ENCODE measurements at places on chromosomes 5 and 9. TPM values are rescaled to one million over a fixed set of nuclear protein-coding genes. Genes with fewer than 3 reads are reported as not detected.

GRCh38 chr5:98368141-98368540, 405.3 kb upstream of the RGMB start:
- no peak for DNase-seq

DNA sequence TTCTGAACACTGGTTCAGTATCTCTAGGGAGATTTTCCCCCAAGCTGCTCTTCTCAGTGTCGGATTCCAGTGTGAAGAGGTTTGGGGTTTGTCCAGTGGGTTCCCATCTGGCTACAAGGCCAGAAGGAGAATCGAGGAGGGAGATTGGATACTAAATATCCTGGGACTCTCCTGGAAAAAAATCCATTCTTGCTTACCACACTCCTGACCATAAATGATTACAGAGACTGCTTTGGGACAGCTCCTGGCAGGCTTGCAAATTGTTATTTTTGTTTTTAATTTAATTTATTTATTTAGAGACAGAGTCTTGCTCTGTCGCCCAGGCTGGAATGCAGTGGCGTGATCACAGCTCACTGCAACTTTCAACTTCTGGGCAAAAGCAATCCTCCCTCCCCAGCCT, 4.7 kb upstream of the SUSD1 start:
- no peak for DNase-seq

DNA sequence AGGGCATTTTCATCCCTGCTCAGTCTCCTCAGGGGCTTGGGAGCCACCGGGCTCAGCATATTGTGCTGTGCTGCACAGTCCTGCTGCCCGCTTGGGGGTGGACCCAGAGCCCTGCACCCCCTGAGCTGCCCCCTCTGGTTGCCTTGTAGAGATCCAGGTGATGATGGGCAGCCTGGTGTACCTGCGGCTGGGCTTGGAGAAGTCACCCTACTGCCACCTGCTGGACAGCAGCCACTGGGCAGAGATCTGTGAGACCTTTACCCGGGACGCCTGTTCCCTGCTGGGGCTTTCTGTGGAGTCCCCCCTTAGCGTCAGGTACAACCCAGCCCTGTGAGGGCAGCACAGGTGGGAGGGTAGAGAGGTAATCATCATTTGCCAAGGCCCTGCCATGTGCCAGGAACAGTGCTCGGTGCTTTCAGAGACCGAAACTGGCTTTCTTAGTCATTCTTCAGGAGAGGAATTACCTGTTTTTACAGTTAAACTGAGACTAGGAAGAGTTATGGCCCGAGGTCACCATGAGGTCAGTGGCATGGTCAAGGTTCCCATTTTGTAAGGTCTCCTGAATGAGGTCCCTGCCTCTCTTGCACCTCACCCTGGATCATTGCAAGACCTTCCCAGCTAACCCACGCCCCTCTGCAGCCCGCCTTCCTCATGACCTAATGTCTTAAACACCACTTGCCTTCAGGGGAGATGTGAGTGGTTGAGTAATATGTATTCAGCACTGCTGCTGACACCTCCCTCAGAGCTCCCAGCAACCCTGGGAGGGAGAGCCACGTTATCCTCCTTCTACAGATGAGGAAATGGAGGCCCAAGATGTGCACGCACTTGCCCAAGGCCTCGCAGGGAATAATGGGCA, 7.5 kb downstream of the NHP2 start:
- DNase-seq = no peak

- peak; percentile 23 for DNase-seq
Observed at GRCh38 chr5:82312373-82312856, 34.3 kb upstream of the RPS23 start.

The TSSK1B gene
- not detected for total RNA-seq

GRCh38 chr5:83991566-83992224, 271.0 kb upstream of the HAPLN1 start:
- DNase-seq = peak; percentile 16

- peak; percentile 65 for DNase-seq
Observed at GRCh38 chr9:124353811-124354274, 61.4 kb downstream of the PSMB7 start.

- no peak for DNase-seq
Observed at GRCh38 chr5:80631278-80632259, 22.9 kb upstream of the MSH3 start.

The CCL19 gene
- not detected for total RNA-seq

- no peak for DNase-seq
Observed at GRCh38 chr9:116423149-116423548, 264.0 kb upstream of the TRIM32 start.

The FBXL7 gene
- 4.4 TPM for total RNA-seq

GRCh38 chr9:83933790-83934189, 12.6 kb upstream of the KIF27 start:
- no peak for DNase-seq
